Umbilical cord (tissue), 2 donors: ENCODE measurements at places on chromosomes 1 and 21.

DNA sequence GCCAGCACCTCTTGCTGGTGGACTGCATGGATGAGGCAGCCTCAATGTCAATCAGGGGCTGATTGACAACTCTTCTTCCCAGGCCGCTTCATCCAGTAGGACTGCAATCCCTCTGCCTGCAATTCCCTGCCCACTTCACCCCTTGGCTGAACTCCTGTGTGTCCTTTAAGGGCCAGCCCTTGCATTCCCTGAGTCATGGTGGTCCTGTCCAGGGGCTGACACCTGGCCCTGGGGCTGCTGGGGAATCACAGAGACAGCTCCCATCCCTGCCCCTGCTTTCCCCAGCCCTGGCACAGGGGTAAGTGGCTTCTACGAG, 4.6 kb upstream of the EPS8L3 start:
- no peak for DNase-seq

DNA sequence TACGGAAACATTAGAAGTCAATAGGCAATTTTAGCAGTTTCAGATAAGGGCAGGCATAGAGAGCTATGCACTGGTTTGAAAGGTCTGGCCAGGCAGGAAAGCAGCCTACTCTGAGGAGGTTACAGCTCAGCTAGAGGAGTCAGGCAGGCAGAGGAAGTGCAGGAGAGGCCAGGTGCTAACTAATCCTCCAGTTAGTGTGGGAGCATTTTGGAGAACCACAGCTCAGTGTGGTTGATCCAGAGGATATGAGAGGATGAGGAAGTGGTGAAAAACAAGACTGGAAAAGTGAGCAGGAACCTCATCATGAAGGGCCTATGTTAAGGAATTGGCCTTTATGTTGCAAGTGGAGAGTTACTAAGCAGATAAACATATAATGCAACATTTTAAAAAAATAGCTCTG, 282.4 kb upstream of the SGIP1 start:
- no peak for DNase-seq

- DNase-seq: peak; percentile 94
Observed at GRCh38 chr1:59730759-59731478, 83.8 kb upstream of the HOOK1 start.

GRCh38 chr1:68197461-68197860, 34.9 kb downstream of the WLS start:
- no peak for DNase-seq

DNA sequence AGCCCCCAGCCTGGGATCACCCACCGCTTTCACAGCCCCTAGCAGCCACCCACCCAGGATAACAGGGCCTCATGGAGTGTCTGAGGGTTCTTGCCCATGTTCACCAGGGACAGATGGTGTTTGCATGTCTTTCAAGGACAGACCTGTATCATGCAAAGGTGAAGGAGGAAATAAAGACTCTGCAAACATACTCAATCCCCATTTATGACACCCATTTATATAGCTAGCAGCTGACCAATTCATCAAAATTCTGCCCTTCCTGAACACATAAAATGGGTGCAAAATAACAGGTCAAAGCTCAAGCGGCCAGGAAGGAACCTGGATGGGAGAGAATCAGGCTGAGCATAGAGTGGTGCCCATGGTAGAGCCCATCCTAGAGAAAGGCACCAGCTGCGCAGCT, 32.8 kb upstream of the LYPD8 start:
- DNase-seq: no peak

DNA sequence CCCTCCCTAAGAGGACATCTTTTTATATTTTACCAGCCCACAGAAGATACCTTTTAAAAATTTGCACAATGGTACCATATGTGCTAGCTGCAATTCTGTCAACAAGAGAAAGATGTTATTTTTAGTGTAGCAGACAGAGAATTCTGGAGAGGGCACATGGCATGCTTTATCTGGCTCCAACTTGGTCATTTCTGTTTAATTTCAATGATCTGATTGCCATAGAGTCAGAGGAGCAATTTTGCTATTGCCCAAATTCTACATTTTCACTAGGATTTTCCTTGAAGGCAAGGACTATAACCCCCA, 17.3 kb downstream of the DISC1 start:
- DNase-seq: no peak

DNA sequence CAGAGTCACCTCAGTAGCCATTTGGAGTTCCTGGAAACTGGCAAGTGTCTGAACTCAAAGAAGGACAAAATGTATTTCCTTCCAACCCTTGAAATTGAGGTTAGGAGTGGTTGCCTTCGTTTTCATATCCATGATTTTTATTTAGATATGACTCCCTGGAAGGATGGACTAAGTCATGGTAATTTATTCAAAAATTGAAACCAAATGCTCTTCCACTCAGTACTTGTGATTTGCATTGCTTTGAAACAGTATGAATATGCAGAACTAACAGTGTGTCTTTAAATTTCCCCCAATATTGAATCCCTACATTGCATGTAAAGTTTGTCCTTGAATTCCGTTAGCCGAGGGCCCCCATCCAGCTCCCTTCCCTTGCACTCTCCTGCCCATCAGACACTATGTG, 112.1 kb upstream of the DNAH14 start:
- DNase-seq: no peak

DNA sequence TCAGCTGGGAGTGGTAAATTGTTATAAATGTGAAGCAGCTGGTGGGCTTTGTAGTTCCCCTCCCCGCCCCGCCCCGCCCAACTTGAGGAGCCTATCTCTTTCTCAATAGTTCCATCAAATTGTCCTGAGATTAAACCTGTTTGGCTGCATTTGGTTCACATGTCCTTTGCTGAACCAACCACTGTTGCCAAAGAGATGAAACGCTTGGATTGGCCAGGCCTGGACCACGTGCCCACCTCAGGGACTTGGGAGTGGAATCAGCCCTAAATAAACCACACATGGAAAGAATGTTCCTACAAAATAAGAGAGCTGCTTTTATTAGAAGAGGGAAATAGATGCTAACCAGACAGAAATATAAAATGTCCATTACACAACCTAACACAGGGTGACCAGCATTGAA, 424.9 kb upstream of the KAZN start:
- DNase-seq: no peak

DNA sequence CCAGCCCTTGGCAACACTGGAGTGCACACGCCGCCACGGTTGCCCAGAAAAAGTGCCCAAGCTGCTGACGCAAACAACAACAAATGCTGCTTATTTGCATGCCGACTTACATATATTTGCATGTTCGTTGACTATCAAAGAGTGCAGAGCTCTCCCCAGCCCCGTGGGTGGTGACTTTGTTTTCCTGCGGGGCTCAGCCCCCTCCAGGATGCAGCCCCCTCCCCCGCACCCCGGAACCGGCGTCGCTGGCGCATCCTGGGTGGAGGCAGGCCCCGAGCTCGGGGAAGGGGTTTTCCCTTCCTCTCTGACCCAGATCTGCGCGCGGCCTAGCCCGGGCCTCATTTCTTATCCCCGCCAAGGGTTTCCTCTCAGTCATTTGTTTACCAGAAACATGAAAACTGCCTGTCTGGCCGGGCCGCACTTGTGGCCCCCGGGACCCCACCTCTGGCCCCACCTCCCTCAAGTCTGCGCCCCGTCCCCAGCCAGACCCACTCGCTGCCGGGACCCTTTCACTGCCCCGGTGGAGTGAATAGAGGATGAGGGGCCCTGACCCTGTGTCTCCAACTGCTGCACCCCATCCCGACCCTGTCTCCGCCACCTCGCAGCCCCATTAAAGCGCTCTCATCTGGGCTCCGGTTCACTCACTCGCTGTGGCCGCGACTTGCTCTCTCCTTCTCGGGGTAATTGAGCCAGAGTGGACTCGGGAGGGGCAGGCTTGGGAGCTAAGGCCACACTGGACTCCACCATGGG, 5.5 kb downstream of the TNFRSF25 start:
- DNase-seq: no peak

GRCh38 chr1:45815667-45816458, 12.5 kb downstream of the MAST2 start:
- no peak for DNase-seq

- DNase-seq: no peak
Observed at GRCh38 chr1:30695439-30695841, 27.9 kb downstream of the MATN1 start.

- DNase-seq: no peak
Observed at GRCh38 chr1:62280960-62281465, 38.2 kb downstream of the KANK4 start.

- DNase-seq: no peak
Observed at GRCh38 chr1:199279067-199279466, 640.2 kb downstream of the PTPRC start.

DNA sequence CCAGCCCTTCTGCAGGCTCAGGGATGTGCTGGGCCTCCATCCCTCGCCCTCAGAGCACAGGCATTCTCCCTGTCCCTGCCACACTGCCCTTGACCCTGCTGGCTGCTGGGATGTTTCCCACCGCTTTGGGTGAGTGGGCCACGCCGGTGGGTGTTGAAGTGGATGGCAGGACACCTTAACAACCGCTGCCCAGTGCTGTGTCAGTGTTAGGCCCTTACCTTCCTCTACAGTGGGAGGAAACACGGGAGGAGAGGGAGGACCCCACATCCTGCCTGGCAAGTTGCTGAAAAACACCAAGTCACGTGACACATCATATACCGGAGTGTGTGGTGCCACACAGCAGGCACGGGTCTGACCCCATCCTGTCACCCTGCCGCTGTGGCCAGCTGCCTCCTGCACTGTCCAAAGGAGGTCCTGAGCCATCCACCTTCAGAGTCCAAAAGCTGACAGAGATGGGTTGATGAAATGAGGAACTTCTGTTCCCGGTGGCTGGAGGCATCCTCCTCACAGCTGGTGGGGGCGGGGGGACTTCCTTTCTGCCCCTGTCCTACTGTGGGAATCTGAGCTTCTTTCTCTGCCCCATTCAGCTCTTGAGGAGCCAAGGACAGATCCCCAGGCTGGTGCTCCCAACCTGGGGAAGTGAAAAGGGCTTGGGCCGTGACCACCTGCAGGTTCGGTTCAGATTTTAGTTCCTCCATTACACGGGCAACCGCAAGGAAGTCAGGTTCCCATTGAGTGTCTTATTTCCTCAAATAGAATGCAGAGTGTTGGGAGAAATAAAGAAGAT, 3.2 kb upstream of the THEMIS2 start:
- no peak for DNase-seq

DNA sequence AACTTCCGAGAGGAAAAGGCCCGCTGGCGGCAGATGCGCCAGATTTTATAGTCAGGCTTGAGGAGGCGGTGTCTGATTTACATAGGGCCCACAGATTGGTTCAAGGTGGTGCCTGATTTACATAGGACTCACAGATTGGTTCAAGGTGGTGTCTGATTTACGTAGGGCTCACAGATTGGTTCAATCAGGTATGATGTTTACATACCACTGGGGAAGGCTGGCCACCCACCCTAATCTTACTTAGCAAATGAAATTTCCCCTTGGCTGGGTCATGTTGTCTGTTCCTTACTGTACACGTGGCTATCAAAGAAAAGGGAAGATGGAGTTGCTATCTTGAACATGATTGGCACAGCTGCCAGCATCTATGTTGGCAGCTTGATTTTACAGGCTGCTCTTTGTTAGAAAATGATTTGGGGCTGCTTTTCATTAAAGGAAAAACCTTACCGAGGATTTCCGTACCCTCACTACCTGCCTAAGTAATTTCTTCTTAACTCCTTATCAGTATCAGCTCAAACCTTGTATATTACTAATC, 96.3 kb downstream of the SETD4 start:
- DNase-seq: no peak

DNA sequence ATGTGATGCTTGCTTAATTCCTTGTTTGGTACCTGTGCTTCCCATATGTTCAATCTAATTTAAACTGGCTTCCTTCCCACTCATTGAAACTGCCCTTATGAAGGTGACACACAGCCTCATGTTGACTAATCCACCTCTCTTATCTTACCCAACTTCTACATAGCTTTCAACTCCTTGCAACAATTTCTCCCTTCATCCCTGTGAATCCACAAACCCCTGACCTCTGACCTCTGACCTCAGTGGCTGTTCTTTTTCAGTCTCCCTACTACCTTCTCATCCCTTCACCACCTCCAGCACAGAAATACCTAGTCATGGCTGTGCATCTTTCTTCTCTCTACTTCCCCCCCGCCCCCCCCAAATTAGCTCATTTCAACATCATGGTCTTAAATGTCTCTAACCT, 144.5 kb downstream of the TTLL7 start:
- no peak for DNase-seq

DNA sequence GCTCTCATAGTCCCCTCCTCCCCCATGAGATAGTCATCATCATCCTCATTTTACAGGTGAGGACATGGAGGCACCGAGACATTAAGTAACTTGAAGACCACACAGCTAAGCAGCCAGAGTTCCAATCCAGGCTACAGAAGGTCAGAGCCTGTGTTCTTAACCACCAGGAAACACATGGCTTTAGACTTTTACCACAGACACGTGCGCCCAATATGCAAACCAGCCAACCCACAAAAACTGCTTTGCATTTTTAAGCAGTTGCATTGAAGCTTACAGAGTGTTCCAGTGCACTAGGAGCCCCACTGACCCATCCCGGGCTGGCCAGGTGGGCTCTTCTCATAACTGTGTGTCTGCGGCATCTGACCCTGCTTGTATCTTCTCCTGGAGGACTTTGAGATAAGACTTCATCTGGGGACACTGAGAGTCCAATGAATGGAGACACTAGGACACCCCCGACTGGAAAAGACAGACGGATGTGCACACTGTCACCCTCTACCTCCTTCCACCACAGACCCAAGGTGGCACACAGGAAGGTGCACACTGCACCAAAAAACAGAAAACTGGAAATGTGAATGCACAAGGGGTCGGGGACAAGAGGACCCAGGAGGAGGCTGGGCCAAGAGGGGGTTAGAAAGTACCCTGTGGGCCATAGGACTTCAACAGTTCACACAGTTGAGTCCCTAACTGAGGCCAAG, 56.4 kb downstream of the ETS2 start:
- no peak for DNase-seq

DNA sequence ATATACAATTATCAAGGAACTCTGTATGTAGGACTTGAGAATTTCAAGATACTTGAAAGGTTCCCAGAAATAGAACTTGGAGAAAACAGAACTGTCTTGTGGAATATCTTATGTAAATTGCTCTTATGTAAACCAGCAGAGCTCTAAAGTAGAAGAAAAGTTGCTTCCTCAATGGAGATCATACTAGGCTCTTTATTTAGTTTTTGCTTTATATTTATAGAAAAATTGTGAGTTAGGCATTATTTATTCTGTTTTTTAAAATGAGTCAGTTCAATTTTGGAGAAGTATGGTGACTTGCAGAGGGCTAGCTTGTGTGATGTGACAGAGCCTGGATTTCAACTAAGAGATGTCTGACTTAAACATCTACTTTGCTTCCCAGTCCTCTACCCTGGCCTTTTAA, 40.4 kb downstream of the ATP6V1G3 start:
- DNase-seq: no peak

GRCh38 chr21:45170987-45171386, 96.6 kb downstream of the ADARB1 start:
- no peak for DNase-seq

GRCh38 chr1:108742253-108742652, 4.2 kb upstream of the STXBP3 start:
- DNase-seq: no peak
